Effector memory CD4-positive, alpha-beta T cell (primary cell): ENCODE measurements at places on chromosomes 7 and 10.

DNA sequence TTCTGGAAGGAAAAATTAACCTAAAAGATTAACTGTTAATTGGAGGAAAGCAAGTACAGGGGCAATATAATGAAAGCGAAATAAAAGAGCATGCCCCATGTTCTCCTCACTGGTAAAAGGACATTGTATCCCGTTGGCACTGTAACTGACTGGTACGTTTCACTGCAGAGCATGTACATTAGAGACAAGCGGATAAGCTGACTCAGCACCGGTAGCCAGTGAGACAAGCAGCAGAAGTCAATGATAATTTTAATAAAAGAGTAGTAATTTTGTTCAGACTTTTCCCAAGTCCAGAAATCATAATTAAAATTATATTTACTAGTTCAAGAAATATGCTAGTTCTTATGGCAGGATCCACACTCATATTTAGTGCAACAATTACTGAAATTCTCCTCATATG, 161.5 kb upstream of the VWC2 start:
- no peaks in the 10 kb centered on the region for H3K36me3 ChIP-seq
- no peaks in the 10 kb centered on the region for H3K4me1 ChIP-seq
- DNase-seq, result no peak
- H3K4me3 ChIP-seq, result no peak overlapping the region

DNA sequence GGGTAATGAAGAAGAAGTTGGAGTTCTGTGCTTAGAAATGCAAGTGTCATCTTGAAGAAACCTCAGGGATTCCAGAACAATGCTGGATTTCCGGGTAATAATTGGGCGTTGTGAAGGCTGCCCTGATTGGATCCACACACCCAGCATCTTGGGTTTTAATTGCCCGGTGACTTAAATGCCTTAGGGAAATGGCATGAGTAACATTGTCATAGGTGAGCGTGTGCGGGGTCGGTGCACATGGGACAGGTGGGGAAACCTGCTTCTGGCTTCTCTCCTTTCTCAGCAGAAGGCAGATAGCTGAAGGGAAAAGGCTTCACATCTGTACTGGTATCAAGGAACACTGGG, 15.2 kb upstream of the CAMK1D start:
- peaks cover 8% of the 10 kb centered on the region for H3K4me1 ChIP-seq
- no peaks in the 10 kb centered on the region for H3K36me3 ChIP-seq
- no peaks in the 10 kb centered on the region for H3K27me3 ChIP-seq
- DNase-seq, result no peak

GRCh38 chr7:387132-388022, 97.4 kb downstream of the FOXL3 start:
- H3K36me3 ChIP-seq, result no peaks in the 10 kb centered on the region
- no peak for DNase-seq
- H3K4me1 ChIP-seq, result peaks cover under 1% of the 10 kb centered on the region

GRCh38 chr7:148436571-148436970, 154.0 kb upstream of the C7orf33 start:
- H3K4me1 ChIP-seq, result no peaks in the 10 kb centered on the region
- no peak overlapping the region for H3K4me3 ChIP-seq
- H3K36me3 ChIP-seq, result no peaks in the 10 kb centered on the region
- no peaks in the 10 kb centered on the region for H3K27me3 ChIP-seq

- no peak overlapping the region for H3K4me3 ChIP-seq
- no peak overlapping the region for H3K27ac ChIP-seq
- no peak for DNase-seq
- no peaks in the 10 kb centered on the region for H3K4me1 ChIP-seq
- no peaks in the 10 kb centered on the region for H3K36me3 ChIP-seq
- no peaks in the 10 kb centered on the region for H3K27me3 ChIP-seq
Observed at GRCh38 chr10:132499367-132499685, 38.3 kb upstream of the INPP5A start.

DNA sequence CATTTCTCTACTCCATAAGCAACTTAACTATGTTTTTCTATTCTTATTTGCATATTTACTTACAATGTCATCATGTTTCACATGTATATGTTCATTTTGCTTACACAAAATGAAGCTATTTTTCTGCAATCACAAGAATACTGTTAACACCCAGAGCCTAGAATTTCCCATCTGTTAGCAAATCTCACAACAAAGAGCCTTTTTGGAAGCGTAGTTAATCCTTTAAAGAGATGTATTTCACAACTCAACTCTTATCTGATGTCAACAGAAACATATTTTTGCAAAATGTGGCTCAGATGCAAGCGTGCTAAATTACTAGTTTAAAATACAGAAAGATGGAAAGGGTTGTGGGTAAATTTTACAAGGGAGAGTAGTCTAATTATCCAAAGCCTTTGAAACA, 110.6 kb upstream of the COL1A2 start:
- no peak overlapping the region for H3K4me3 ChIP-seq
- H3K27me3 ChIP-seq, result no peaks in the 10 kb centered on the region
- no peaks in the 10 kb centered on the region for H3K36me3 ChIP-seq
- H3K4me1 ChIP-seq, result no peaks in the 10 kb centered on the region
- no peak for DNase-seq

DNA sequence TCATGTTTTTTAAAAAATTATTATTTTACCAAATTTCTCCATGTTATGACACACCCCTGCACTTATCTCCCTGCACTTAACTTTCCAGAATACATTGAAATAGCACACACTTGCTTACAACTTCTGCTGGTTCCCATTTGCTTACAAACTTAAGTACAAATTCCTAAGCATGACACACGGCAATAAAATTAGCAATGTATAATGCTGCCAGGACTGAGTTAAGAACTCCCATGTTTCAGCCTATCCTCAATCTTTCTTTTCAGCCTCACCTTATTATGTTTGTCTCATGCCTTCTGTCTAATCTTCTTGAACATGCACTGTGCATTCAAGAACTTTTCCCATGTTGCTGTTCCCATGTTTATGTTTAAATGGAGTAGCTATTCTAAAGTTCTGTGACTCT, 40.8 kb downstream of the PRPS1L1 start:
- H3K27me3 ChIP-seq, result no peaks in the 10 kb centered on the region
- no peaks in the 10 kb centered on the region for H3K4me1 ChIP-seq
- H3K36me3 ChIP-seq, result no peaks in the 10 kb centered on the region
- DNase-seq, result no peak
- no peak overlapping the region for H3K4me3 ChIP-seq
- H3K27ac ChIP-seq, result no peak overlapping the region

GRCh38 chr10:131430716-131431412, 119.3 kb upstream of the TCERG1L start:
- H3K36me3 ChIP-seq, result no peaks in the 10 kb centered on the region
- H3K4me1 ChIP-seq, result no peaks in the 10 kb centered on the region
- H3K27ac ChIP-seq, result no peak overlapping the region
- H3K27me3 ChIP-seq, result peaks cover 2% of the 10 kb centered on the region

- no peaks in the 10 kb centered on the region for H3K27me3 ChIP-seq
- no peaks in the 10 kb centered on the region for H3K4me1 ChIP-seq
- DNase-seq, result no peak
- no peaks in the 10 kb centered on the region for H3K36me3 ChIP-seq
Observed at GRCh38 chr7:31310321-31310935, 30.1 kb downstream of the NEUROD6 start.

DNA sequence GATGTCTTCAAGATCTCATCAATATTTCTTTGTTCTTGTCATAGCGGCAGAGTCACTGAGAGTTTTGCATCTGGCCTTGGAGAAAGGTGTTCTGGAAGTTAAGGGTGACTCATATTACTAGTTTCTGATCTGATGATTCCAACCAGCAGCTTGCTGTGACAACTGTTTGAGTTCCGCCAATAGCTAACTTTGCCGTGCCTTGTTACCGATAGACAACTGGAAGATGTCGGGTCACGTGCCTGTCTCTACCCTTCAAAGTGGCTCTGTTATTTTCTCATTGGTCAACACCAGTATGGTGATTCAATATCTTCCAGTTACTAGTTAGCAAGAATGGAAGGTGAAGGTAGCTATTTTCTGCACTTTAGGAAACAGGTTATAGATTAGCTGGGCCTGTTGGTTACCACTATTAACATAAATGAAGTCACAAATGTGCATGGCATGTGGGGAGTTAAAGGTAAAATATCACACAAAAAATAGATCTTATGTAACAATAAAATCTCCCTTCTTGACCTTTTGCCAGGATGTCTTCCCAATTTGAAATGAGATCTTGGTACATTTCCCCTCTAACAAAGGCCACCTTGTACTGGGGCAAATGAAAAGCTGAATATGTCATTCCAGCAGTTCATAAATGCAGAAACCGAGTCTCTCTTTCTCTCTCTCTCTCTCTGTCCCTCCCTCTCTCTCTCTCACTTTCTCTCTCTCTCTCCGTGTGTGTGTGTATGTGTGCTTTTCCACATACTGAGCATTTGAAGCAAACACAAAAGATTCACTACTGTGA, 2.6 kb upstream of the MGAM2 start:
- H3K4me3 ChIP-seq, result no peak overlapping the region
- H3K36me3 ChIP-seq, result no peaks in the 10 kb centered on the region
- H3K27ac ChIP-seq, result no peak overlapping the region
- no peaks in the 10 kb centered on the region for H3K27me3 ChIP-seq
- no peaks in the 10 kb centered on the region for H3K4me1 ChIP-seq
- DNase-seq, result no peak

GRCh38 chr10:102342458-102342857, 53.0 kb upstream of the NFKB2 start:
- no peaks in the 10 kb centered on the region for H3K27me3 ChIP-seq
- H3K4me3 ChIP-seq, result no peak overlapping the region
- peaks cover 17% of the 10 kb centered on the region for H3K36me3 ChIP-seq
- no peak overlapping the region for H3K27ac ChIP-seq

DNA sequence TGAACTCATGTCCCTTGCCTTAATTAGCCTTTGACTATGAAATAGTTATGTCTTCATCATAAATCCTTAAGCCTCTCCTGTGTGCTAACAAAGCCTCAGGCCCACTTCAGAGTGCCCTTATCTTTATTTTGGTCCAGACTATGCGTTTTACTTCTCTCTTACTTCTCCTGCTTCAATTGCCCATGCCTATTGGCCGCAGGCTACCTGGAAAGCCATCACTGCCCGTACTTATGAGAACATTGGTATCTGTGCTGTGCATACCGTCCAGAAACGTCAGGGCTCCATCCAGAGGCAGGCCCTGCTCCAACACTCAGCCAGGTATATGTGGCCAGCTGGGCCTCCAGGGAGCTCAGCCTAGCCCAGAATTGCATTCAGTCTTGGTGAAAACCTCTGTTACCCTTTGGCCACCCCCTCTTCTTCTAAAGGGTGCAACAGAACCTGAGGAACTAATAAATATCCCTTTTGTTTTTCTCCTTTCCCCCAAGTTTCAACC, 212.4 kb upstream of the MTPN start:
- H3K4me3 ChIP-seq, result no peak overlapping the region
- no peaks in the 10 kb centered on the region for H3K27me3 ChIP-seq
- no peak overlapping the region for H3K27ac ChIP-seq
- no peak for DNase-seq
- no peaks in the 10 kb centered on the region for H3K4me1 ChIP-seq
- no peaks in the 10 kb centered on the region for H3K36me3 ChIP-seq

DNA sequence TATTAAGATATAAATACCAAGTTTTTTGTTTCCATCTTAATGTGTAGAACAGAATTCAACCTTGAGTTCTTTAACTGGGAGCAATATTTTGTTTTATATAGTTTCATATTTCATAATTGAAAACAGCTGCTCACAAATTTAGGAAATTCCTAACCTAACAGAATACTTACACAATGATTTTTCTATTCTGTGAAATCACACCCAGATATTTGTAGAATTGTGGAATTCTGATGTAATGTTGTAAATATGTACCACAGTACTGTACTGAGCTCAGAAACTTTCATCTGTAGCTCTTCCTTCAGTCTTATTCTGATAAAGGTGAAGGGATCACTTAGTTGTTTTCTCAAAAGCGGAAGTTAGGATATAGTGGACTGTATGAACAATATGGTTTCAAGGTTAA, 143.4 kb upstream of the GLI3 start:
- H3K4me3 ChIP-seq, result no peak overlapping the region
- no peaks in the 10 kb centered on the region for H3K36me3 ChIP-seq
- no peak overlapping the region for H3K27ac ChIP-seq

- H3K27ac ChIP-seq, result no peak overlapping the region
- H3K27me3 ChIP-seq, result no peaks in the 10 kb centered on the region
- H3K4me1 ChIP-seq, result no peaks in the 10 kb centered on the region
Observed at GRCh38 chr7:129076886-129077285, 22.0 kb upstream of the TNPO3 start.

DNA sequence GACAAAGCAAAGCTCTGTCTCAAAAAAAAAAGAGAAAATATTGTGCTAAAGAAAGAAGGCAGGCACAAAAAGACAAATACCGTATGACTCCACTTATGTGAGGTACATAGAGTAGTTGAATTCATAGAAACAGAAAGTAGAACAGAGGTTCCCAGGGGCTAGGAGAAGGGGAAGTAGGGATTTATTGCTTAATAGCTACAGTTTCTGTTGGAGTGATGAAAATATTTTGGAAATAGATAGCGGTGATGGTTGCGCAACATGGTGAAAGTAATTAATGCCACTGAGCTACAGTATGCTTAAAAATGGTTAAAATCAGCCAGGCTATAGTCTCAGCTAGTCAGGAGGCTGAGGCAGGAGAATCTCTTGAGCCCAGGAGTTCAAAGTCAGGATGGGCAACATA, 18.5 kb upstream of the NPFFR1 start:
- H3K4me1 ChIP-seq, result no peaks in the 10 kb centered on the region
- no peak for DNase-seq
- no peaks in the 10 kb centered on the region for H3K36me3 ChIP-seq
- no peak overlapping the region for H3K27ac ChIP-seq
- no peak overlapping the region for H3K4me3 ChIP-seq
- H3K27me3 ChIP-seq, result no peaks in the 10 kb centered on the region

DNA sequence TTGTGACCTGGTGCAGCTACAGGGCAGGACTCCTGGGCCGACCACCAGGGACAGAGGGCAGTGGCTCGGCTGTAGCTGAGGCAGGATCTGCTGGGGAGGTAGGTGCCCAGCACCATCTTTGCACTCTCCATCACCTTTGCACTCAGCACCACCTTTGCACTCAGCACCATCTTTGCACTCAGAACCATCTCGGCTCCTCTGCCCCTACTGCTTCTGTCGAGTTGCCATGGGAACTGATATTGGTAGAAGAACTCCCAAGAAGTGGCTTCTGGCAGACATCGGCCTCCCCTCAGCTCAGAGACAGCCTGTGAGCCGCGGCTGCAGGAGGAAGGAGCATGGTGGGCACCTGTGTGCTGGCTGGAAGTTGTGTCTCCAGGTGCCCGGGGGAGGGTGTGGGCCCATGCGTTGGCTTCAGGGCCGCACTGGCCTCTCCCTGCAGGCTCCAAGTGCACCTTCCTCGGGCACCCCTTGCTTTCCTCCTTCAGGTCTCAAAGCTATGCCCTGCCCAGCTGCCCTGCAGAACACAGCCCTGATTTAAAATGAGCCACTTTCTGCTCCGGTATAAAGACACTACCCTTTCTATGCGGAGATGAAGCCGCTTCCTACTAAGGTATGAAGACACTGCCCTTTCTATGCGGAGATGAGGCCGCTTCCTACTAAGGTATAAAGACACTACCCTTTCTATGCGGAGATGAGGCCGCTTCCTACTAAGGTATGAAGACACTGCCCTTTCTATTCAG, 514.5 kb downstream of the PTPRN2 start:
- no peak overlapping the region for H3K27ac ChIP-seq
- no peaks in the 10 kb centered on the region for H3K4me1 ChIP-seq
- H3K36me3 ChIP-seq, result no peaks in the 10 kb centered on the region
- H3K4me3 ChIP-seq, result no peak overlapping the region
- H3K27me3 ChIP-seq, result no peaks in the 10 kb centered on the region
- DNase-seq, result no peak
